Frontal cortex (tissue), 4 donors: ENCODE measurements at places on chromosomes 3 and 15. TPM values are rescaled to one million over a fixed set of nuclear protein-coding genes. Genes with fewer than 3 reads are reported as not detected.

DNA sequence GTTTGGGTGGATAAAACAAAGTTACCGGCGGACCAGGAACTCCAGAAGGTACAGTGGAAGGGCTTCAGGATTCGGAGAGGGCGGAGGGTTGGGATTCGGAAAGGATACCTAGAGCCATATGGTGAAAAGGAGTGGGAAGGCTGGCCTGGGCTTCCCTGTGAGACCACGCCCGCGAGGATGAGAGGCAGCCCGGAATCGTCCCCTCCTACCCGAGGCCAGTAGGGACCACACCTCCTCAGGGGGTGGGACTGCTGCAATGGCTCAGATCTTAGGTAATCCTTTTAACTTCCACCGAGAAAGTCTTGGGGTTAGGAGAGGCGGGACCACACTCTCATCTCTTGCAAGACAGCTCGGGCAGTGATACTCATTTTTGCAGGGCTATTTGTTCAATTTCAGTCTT lies 511.3 kb downstream of the OCA2 start:
- DNase-seq = no peak

DNA sequence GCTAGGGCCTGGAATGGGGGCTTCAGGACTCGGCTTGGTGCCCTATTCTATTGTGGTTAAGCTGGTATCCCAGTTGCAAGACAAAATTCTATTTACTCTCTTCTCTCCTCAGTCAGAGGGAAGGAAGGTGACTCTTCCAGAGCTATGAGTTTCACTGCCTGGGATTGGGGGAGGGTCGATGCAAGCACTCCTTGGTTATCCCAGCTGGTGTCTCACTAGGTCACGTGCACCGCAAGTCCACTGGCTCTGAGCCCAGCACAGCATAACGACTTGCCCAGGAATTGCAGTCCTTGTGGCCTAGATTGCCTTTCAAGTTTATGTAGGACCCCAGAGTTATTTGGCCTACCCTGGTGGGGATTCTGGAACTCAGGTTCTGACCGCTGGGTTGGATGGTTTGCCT lies 958.8 kb downstream of the IGSF11 start:
- no peak for DNase-seq

GRCh38 chr15:101490408-101490891 lies 943 bp upstream of the PCSK6 start:
- DNase-seq = no peak

Gene DPPA2
- total RNA-seq = not detected

DNA sequence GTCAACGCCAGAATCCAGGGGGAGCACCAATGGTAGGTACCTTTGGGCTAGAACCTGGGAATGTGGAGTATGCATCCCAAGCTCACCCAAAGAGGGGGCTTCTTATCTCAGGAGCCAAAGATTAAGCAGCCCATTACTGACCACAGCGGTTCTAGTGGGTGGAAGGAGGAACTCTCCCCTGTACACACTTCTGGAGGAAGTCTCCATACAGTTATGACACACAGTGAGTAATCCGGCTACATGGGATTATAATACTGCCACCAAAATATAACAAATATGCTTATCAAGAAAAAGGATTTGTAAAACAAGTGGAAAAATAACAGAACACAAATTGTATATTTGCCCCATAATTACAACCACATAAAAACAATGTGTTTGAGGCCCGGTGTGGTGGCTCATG lies 8.4 kb downstream of the MYO1E start:
- DNase-seq = no peak

GRCh38 chr3:102006812-102007485 lies 157.6 kb downstream of the NFKBIZ start:
- DNase-seq = peak; percentile 5

DNA sequence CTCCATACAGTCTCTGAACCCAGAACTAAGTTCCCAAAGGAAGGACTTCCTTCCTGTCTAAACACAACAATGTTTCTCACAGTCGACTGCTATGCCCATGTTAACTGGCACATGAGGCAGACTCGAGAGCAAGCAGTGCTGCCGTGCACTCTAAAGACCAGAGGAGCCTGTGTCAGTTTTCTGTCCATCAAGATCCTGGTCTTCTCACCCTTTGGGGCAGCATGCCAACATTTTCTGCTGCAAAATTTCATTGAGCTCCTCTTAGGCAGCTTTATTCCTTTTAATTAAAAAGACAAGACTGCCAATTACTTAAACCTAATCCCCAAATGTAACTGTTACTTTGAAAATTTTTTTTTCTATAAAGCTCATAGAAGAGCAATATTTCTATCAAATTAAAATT lies 205.1 kb downstream of the GAP43 start:
- DNase-seq = no peak

- DNase-seq = no peak
Measured at GRCh38 chr3:13557417-13557816, 8.5 kb downstream of the FBLN2 start.

DNA sequence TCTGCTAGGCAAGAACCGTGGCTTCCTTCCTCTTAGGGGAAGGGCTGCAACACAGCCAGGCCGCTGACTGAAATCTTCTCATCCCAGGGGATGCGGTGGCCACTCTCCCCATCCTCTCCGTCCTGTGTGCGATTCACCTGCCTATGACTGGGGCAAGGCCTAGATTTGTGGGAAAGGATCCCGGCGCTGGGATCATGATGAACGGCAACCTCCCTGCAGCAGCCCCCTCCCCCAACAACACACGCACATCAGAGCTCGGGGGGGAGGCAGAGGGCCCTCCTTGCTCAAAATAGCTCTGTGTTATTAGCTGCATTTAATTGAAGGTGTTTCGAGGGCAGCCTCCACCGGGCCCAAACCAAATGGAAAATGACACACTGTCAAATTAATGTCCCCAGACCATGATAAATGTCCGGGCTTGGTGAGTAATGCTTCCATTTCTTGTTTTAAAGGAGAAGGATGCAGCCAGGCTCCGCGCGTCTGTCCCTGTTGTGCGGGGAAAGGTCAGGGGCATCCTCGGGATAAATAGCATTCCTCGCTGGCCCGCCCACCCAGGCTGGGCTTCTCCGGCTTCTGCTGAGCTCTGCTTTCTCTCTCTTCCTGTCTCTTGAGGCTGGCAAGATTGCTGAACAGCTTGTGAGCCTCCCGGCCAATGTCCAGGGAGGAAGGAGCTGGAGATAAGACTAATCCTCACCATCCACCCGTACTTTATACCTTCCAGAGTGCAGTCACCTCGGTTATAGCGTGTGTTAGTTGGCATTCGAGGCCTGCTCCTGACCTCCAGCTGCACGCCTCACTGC lies 56.4 kb upstream of the TLE3 start:
- DNase-seq = no peak

DNA sequence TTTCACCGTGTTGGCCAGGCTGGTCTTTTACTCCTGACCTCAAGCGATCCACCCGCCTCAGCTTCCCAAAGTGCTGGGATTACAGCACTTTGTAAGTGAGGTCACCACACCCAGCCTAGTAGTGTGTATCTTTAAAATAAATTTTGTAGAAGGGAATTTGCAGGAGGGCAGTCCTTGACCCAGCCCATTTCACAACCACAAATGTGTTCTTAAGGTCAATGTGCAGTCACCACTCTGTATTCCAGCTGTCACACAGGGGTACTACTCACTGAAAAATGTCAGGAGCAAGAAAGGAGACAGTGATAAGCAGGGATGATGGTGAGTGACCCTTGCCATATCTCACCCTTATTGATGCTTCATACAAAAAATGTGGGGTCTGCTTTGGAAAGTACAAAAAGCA lies 98.5 kb downstream of the FRMD5 start:
- DNase-seq = no peak

Gene GRAMD2A
- total RNA-seq = 1.2 TPM

GRCh38 chr3:145133281-145133680 lies 1027.7 kb downstream of the PLOD2 start:
- DNase-seq = no peak

DNA sequence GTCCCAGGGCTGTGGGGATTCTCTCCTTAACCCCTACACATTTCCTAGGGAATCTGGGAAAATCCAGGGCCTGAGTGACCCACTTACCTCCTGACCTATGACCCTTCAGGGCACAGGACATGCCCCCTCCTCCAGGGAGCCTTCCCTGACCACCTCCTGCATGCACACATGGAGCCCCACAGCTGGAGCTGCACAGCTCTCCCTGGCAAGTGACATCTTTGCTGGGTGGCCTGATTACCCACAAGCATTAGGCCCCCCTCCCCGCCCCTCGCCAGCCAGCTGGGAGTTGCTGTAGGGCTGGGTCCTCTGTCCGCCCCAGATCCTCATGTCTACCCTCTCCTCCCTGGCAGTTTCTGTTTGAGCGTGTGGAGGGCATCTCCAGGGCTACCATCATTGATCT lies 21.4 kb downstream of the HDAC11 start:
- no peak for DNase-seq

Gene SLC7A14
- 6.9 TPM for total RNA-seq

DNA sequence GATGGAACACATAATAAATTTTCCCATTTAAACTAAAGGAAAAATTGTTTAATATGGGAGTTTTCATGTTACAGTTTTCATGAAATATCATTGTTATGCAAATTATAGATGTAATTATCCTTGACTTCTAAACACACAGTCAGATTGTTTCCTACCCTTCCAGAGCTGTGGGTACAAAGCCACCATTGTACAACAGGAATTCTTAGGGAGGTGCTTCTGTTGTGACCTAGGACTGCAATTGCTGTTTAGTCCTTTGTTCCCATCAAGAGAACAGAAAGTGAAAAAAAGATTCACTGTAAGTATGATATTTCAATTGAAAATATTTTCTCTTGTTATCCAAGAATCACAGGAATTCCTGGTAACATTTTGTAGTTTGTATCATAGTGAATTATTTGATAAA lies 455.3 kb upstream of the NAALADL2 start:
- DNase-seq = no peak

Gene FAM174B
- 16.7 TPM for total RNA-seq

DNA sequence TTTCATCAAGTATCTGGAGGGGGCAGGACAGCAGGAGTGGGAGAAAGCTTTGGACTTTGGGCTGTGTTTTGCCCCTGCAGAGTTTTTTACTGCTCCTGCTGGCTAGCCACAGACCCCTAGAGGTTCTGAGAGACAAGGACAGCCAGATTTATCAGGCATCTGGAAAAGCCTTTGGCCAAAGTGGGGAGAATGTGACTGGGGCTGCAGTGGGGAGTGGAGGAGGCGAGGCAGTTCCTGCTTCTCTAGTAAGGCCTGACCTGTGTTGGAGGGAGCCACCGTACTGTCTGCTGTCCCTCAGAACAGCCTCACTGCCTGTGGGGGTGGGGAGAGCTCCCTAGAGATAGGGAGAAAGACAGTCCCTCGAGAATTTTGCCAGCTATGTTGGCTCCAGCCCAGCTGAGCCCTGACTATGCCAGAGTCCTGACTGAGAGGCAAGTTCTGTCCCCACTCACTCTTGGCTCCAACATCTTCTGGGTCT lies 2.2 kb downstream of the ALPK3 start:
- DNase-seq = no peak

- DNase-seq = no peak
Measured at GRCh38 chr3:77380136-77380535, 340.2 kb downstream of the ROBO2 start.

Gene RNF7
- total RNA-seq = 39.9 TPM

DNA sequence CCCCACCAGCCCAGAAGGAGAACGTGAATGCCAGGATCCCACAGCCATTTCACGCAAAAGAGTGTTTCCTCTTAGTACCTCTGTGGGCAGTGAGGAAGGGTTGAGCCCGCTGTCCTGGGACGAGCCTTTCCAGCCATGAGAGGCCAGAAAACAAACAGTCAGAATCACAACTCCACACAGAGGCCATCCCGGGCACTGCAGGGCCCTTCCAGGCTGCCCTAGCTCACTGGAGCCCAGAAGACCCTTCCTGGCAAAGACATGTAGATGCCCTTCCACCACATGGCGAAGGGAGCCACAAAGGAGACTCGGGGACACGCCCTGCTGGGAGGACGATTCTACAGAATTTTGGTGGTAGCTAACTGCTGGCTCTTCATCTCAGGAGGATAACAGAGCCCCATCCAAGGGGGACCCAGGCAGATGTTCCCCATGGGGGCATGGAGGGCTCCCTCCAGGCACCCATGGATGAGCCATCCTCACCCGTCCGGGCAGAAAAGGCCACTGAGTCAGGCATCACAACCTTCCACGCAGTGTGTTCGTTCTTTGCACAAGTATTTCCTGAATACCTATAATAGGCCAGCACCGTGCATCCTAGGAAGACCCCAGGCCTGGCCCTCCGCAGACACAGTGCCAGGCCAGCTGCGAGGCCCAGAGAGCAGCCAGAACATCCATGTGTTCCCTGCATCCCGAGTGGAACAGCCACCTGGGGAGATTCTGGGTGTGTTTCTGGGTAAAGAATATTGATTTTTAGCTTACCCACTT lies 47.2 kb downstream of the SLC12A8 start:
- peak; percentile 64 for DNase-seq

DNA sequence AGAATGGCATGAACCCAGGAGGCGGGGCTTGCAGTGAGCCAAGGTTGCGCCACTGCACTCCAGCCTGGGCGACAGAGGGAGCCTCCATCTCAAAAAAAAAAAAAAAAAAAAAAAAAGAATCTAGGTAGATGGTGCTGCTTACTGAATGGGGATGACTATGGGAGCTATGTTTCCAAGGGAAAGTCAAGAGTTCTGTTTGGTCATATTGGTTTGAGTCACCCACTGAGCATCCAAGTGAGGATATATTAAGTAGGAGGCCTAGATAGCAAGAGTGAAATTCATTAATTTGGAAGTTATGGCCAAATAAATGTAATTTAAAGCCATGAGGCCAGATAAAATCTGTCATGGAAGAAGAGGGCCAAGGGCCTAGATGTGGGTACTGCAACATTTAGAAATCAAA lies 9.0 kb upstream of the UACA start:
- DNase-seq = no peak

DNA sequence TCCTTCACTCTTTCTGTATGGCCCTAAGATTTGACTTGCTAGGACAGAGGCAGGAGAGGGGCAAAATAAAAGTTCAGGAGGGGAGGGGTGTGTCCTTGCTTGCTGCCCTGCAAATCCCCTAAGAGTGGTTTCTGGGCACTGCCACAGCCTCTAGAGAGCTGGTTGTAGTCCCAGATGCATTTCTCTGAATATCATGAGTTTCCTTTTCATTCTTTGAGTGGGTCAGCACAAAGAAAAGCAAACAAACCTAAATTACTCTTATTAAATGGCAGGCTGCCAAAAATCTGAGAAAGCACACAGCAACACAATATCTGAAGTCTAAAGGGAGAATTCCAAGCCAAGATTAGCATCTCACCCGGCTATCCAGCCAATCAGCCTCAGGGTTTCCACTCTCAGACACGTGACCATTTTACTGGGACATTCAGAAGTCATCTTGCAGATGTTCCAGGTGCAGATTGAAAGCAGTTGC lies 919.3 kb downstream of the TUSC7 start:
- DNase-seq = peak; percentile 7

Gene ARGFX
- total RNA-seq = not detected

- no peak for DNase-seq
Measured at GRCh38 chr15:31397851-31398661, 71.4 kb downstream of the KLF13 start.

- no peak for DNase-seq
Measured at GRCh38 chr15:80971143-80971542, 18.5 kb downstream of the MESD start.

Gene SLC2A2
- not detected for total RNA-seq

Gene WDR48
- total RNA-seq = 111 TPM

Gene GPR176
- 31.4 TPM for total RNA-seq
